ENCODE measurements at places on chromosomes 11 and 22.

DNA sequence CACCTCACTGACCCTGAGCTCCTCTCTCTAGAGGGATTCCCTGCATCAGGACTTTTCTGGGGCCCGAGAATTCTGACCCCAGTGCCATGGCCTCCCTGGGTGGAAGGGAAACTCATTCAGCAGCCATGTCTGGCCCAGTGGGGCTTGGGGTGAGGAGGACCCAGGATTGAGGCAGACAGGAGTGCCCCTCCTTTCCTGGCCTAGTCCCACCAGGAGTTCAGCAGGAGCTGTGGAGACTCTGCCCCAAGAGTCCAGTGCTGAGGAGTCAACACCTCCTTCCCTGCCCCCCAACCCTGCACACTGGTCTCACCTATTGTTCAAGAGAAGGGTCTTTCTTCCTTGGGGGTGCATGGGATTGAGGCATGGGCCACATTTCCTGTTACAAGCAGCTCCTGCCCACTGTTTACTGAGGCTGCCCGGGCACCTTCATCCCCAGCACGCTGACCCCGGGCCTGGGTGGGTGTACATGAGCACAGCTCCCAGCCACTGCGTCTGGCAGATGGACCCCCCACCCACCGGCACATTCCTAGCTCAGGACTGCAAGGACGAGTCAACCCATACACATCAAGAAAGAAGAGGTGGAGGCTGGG, 33.9 kb downstream of the ALX4 start:
- H3K4me1 ChIP-seq, result no peaks in the 10 kb centered on the region
- H3K27me3 ChIP-seq, result no peaks in the 10 kb centered on the region
- H3K4me3 ChIP-seq, result no peak overlapping the region
- no peak overlapping the region for H3K27ac ChIP-seq
- H3K36me3 ChIP-seq, result no peaks in the 10 kb centered on the region
- no peak for DNase-seq

GRCh38 chr11:75656044-75656727, 12.7 kb downstream of the MAP6 start:
- no peak for DNase-seq
- no peaks in the 10 kb centered on the region for H3K36me3 ChIP-seq
- H3K27ac ChIP-seq, result no peak overlapping the region
- H3K4me1 ChIP-seq, result peaks cover 4% of the 10 kb centered on the region
- no peaks in the 10 kb centered on the region for H3K27me3 ChIP-seq

GRCh38 chr11:69125861-69126260, 29.9 kb upstream of the SMIM38 start:
- H3K4me1 ChIP-seq, result peaks cover 18% of the 10 kb centered on the region
- no peaks in the 10 kb centered on the region for H3K27me3 ChIP-seq
- no peak for DNase-seq
- no peaks in the 10 kb centered on the region for H3K36me3 ChIP-seq
- no peak overlapping the region for H3K4me3 ChIP-seq

- DNase-seq, result no peak
- H3K36me3 ChIP-seq, result no peaks in the 10 kb centered on the region
- H3K4me1 ChIP-seq, result peaks cover 11% of the 10 kb centered on the region
- no peak overlapping the region for H3K4me3 ChIP-seq
Measured at GRCh38 chr11:67680696-67681470, 6.5 kb upstream of the ALDH3B2 start.

DNA sequence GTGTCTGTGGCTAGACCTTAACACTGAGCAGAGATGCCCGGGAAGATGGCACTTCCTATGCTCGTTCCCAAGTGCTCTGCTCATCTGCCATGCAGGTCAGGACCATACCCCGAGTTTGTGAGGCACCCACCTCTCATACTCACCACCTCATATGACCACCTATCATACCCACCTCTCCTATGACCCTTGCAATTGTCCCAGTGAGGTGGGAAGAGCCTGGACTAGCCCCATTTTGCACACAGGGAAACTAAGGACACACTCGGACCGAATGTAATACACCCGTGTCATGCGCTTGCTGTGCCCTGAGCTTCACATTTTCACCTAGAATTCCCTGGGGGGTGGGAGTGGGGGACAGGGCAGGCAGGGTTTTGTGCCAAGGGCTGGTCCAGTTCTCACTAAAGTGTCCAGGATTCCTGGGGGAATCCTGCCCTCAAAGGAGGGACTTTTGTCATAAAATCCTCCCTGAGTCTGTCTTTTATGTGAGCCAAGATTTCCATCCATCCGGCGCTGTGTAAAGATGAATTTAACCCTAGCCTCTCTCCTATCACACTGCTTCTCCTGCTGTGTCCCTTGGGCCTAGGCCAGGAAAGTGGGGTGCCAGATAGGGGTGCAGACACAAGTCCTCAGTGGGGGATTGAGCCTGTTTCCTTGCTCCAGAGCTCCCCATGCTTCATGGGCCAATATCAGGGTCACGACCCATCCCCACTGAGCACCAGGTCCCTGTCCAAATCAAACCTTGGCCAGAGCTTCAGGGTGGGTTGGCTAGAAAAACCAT, 20.0 kb downstream of the TPBGL start:
- H3K4me3 ChIP-seq, result no peak overlapping the region
- no peak overlapping the region for H3K27ac ChIP-seq
- H3K4me1 ChIP-seq, result no peaks in the 10 kb centered on the region
- DNase-seq, result no peak
- H3K36me3 ChIP-seq, result no peaks in the 10 kb centered on the region
- peaks cover 5% of the 10 kb centered on the region for H3K27me3 ChIP-seq

- H3K4me1 ChIP-seq, result no peaks in the 10 kb centered on the region
- no peaks in the 10 kb centered on the region for H3K36me3 ChIP-seq
- peak; percentile 43 for DNase-seq
- no peak overlapping the region for H3K4me3 ChIP-seq
- H3K27me3 ChIP-seq, result no peaks in the 10 kb centered on the region
Measured at GRCh38 chr11:79512706-79513469, 72.1 kb upstream of the TENM4 start.

- no peak overlapping the region for H3K4me3 ChIP-seq
- no peaks in the 10 kb centered on the region for H3K36me3 ChIP-seq
- no peak overlapping the region for H3K27ac ChIP-seq
- no peak for DNase-seq
Measured at GRCh38 chr11:12094872-12095800, 15.3 kb upstream of the MICAL2 start.

- DNase-seq, result no peak
- no peaks in the 10 kb centered on the region for H3K36me3 ChIP-seq
- H3K4me3 ChIP-seq, result no peak overlapping the region
Measured at GRCh38 chr11:111934306-111934705, 2.8 kb upstream of the DIXDC1 start.

DNA sequence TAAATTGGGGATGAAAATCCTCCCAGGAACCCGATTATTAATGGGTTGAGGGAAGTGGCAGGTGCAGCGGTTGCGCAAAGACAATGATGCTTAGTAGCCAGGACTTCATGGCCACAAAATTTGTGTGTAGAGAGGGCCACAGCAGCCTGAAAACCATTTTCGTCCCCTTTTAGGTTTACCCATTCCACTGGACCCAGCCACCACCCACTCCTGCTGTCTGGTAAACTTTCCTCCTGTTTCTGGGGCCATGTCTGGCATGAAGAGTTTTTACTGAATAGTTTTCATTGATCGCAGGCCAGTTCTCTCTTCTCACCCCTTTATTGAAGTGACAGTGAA, 69.5 kb upstream of the SYT13 start:
- H3K36me3 ChIP-seq, result no peaks in the 10 kb centered on the region
- DNase-seq, result no peak
- H3K27me3 ChIP-seq, result peaks cover 8% of the 10 kb centered on the region

DNA sequence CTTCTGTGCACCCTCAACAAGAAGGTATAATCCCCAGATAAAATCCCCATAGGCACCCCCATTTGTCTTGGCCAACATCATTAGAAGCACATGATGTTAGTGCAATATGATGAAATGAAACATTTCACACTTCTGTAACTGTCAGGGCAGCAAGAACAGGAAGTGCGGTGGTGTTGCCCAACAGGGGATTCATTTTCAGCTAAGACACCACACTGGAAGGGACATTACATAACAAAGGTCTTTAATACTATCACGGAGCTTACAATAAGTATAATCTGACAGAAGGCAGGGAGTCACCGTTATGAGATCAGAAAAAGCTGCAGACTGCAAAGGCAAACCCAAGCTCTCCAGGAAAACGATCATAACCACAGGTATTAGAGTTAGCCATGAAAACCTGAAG, 2.0 kb downstream of the OR52W1 start:
- no peaks in the 10 kb centered on the region for H3K4me1 ChIP-seq
- H3K27me3 ChIP-seq, result no peaks in the 10 kb centered on the region
- no peak overlapping the region for H3K4me3 ChIP-seq
- H3K36me3 ChIP-seq, result no peaks in the 10 kb centered on the region

DNA sequence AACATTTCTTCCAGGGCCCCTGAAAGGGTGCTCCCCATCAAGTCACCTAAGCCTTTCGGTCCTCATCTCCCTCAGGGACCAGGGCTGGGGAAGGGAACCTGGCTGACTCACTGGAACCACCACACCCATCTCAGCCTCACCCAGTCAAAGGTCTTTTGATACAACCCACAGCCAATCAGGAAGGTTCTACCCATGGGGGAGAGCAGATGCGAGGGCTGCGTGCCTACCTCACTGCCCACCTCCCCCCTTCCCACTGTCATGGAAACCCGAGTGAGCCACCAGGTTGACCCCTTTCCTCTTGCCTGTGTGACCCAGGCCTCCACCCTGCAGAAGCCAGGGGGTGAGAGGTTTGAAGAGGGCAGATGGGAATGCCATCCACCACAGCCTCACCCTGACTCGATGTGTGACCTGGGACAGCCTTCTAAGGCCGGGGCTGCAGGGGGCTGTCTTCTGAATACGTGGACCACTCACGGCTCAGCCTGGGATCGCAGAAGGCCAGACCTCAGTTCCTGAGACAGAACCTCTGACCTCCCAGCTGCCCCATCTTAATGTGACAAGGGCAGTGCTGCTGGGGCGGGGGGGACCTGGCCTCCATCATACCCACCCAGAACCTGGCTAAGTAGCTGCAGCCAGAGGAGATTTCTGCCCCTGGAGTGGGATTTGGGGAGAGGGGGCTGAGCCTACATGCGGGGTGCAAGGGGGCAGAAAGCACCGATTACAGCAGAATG, 2.7 kb downstream of the MDK start:
- H3K27ac ChIP-seq, result no peak overlapping the region
- H3K4me3 ChIP-seq, result no peak overlapping the region
- no peak for DNase-seq
- peaks cover 9% of the 10 kb centered on the region for H3K27me3 ChIP-seq
- H3K36me3 ChIP-seq, result no peaks in the 10 kb centered on the region
- H3K4me1 ChIP-seq, result peaks cover 39% of the 10 kb centered on the region

DNA sequence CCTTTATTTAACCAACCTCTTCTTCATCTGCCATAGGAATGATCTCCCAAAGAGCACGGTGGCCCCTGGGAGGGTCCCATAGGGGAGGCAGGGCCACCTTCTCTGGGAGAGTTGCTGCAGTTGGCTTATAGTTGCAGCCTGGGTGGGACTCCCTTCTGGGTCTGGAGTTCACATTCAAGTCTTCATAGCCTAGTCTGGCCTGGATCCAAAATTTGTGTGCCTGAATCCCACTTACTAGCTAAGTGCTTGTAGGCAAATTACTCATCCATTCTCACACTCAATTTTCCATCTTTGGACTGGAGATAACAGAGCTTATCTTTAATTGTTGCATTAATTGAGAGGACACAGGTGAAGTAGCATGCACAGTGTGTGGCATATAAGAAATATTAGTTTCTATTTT, 163.6 kb downstream of the GRIK4 start:
- no peaks in the 10 kb centered on the region for H3K36me3 ChIP-seq
- DNase-seq, result no peak
- H3K4me1 ChIP-seq, result no peaks in the 10 kb centered on the region
- H3K4me3 ChIP-seq, result no peak overlapping the region

DNA sequence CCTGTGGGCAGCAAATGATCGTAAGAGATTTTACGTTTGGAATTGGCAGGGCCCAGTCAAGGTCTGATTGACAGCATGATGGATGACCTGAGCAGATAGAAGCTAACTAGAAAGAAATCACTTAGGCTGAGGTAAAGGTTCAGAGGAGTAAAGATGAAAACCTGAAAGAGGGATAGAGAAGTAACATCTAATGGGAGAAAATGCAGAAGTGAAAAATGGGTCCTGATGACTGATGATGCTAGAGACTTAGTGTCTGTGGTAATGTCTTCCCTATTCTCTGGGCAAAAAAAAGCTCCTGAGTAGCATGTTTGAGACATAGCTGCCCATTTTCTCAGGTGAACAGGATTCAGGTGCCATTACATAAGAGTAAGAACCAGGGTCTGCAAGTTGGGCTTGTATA, 628.8 kb upstream of the ANO5 start:
- no peak overlapping the region for H3K4me3 ChIP-seq
- no peaks in the 10 kb centered on the region for H3K36me3 ChIP-seq
- H3K27me3 ChIP-seq, result no peaks in the 10 kb centered on the region
- no peak for DNase-seq

DNA sequence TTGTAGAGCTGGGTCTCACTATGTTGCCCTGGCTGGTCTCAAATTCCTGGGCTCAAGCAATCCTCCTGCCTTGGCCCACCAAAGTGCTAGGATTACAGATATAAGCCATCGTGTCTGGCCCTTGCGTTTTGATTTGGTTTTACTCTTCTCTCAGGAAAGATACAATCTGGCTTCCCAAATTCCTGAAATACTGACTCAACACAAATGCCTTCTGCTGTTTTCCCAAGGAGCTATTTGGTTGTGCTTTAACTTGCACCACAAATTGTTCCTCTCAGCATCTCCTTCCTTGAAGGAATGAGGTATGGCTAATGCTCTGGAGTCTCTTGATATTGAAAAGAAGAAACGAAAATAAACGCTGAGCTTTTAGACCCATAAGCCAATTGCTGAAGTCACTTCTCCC, 110.0 kb upstream of the PAX6 start:
- no peak for DNase-seq
- no peak overlapping the region for H3K27ac ChIP-seq
- H3K27me3 ChIP-seq, result no peaks in the 10 kb centered on the region
- no peaks in the 10 kb centered on the region for H3K36me3 ChIP-seq

DNA sequence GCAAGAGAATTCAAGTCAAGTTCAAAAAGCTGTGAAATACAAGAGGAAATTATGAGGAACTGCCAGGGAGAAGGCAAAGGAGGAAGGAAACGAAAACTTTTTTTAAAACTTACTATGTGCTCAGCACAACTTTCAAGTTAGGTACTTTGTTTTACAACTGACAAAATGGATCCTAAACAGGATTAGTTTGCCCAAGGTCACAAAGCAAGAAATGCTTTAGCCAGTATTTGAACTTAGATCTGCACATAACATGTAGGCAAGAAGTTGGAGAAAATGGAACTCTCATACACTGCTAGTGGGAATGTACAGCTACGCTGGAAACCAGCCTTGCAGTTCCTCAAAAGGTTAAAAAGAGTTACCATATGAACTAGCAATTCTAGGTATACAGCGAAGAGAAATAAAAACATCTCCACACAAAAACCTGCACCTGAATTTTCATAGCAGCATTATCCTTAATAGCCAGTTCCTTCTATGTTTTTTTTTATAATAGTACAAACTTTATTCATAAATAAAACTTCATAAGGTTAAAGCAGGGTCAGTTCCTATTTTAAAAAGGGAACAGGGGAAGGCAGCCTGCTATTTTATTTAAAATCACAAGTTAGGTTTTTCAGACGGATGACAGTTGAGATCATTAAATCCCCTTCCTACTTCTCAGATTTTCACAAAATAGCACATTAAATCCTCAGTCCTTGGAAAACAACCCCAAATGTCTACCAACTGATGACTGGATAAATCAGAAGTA, 19.2 kb downstream of the DDX6 start:
- DNase-seq, result no peak
- peaks cover 84% of the 10 kb centered on the region for H3K36me3 ChIP-seq
- peaks cover 11% of the 10 kb centered on the region for H3K4me1 ChIP-seq
- no peak overlapping the region for H3K4me3 ChIP-seq
- H3K27me3 ChIP-seq, result no peaks in the 10 kb centered on the region
- peak overlapping the region; percentile 3 for H3K27ac ChIP-seq

GRCh38 chr11:125192183-125192582, 27.6 kb downstream of the PKNOX2 start:
- H3K27ac ChIP-seq, result no peak overlapping the region
- H3K36me3 ChIP-seq, result no peaks in the 10 kb centered on the region
- peaks cover 7% of the 10 kb centered on the region for H3K4me1 ChIP-seq
- H3K4me3 ChIP-seq, result no peak overlapping the region
- H3K27me3 ChIP-seq, result peaks cover 6% of the 10 kb centered on the region
- DNase-seq, result no peak

All from heart right ventricle (tissue), 16 donors.